KG1 (cell line): ENCODE measurements at places on chromosomes 3 and 15.

GRCh38 chr15:56744701-56745683, 11.7 kb upstream of the ZNF280D start:
- no peak for DNase-seq

DNA sequence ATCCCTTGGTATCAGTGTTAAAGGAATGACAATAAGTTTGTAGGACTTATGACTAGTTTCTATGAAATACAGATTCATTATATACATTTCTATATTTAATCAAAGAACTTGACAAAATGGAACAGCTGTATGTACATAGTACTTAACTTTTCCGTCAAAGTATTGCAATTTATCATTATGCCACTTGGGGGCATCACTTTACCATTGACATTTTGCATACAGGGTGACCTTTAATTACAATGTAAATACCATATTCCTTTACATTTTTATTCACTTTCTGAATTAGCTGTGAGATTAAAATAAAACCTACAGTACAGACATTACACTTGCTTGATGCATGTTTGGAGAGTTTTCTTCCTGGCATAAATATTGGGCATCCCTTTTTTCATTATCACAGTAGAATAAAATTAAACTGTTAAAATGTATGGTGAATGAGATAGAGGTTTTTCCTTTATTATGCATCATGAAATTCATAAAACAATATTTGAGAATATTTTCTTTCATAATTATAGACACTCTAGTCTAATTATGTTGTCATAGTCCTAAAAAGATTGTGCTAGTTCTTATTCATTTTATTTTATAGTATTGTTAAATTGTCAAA, 6.9 kb downstream of the NEK11 start:
- DNase-seq: peak; percentile 42

- DNase-seq: no peak
These were observed 31.0 kb downstream of the GRIP2 start for GRCh38 chr3:14508966-14509795.

DNA sequence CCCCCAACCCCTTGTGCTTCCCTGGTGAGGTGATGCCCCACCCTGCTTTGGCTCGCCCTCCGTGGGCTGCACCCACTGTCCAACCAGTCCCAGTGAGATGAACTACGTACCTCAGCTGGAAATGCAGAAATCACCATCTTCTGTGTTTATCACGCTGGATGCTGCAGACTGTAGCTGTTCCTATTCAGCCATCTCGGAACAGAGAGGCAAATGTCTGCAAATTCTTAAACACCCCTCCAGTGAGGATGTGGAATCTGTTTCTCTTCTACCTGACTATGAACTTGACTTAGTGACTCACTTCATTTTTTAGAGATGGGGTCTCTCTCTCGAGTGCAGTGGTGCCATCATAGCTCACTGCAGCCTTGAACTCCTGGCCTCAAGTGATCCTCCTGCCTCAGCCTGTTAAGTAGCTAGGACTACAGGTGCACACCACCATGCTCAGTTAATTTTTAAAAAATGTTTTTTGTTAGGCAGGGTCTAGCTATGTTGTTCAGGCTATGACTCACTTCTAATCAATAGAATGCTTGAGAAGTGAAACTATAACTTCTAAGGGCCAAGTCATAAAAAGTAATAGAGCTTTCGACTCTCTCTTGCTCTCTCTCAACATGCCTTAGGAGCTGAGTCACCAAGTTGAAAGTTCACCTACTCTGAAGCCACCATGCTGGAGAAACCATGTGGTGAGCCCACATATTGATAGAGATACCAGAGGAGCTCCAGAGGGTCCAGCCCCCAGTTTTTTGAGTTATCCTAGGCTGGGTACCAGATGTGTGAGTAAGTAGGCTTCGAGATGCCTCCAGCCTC, 11.5 kb upstream of the PARP14 start:
- no peak for DNase-seq

GRCh38 chr15:88002706-88003105, 253.8 kb downstream of the NTRK3 start:
- DNase-seq: no peak

GRCh38 chr3:11713171-11713570, 69.5 kb upstream of the VGLL4 start:
- no peak for DNase-seq

DNA sequence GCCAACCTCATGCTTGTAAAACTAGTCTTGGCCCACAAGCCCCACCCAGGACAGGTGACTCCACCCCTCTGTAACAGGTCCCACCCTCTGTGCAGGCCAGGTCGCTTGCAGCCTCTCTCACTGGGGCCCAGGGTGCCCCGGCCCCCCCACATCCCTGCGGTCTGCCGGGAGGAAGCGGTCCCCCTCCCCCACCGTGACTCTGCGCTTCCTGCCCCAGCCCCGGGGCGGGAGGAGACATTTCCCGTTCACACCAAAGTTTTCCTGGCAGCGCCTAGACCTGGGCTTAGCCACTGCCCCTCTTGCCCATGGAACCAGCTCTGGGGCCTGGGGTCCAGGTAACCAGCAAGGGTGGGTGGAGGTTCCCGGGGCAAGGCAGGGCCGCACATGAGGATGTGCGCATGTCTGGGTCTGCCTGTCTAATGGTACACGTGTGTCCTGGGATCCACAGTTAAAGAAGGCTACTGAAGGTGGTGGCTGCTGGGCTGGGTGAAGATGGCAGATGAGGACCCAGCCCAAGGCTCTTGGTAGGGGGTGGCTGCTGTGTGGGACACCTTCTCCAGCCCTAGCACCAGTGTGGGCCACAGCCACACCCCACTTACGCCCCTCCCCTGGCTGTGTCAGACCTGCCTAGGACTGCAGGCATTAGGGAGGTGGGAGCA, 8.4 kb downstream of the NBEAL2 start:
- DNase-seq: peak; percentile 75

DNA sequence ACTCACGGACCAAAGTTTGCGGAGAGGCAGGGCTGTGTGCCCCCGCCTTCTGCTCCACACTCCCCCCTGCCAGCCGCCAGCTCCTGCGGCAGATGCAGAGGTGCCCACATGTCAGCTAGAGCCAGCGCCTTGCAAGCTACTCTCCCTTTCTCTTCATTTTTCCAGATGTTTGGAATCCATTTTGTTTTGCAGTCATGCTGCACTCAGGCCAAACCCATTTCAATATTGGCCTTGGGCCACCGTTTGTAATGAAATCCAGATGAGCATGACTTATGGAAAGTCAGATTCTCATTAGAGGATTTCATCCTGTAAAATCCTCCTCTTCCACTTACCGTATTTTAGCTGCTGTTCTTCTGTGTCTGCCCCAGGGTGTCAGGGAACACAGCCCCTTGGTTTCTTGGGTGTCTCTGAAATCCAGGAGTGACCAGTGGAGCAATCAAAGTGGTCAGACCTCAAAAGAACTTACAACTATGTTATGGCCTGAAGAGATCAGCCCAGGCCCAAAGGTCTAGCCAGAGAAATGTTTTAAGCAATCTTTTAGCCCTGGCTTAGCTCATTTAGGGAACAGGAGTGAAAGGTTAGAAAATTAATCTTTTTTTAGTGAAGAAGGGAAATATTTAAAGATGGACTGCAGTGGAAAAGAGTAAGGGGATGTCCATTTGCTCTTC, 65.8 kb downstream of the AAGAB start:
- DNase-seq: no peak

GRCh38 chr3:118400886-118401285, 633.8 kb downstream of the IGSF11 start:
- no peak for DNase-seq

DNA sequence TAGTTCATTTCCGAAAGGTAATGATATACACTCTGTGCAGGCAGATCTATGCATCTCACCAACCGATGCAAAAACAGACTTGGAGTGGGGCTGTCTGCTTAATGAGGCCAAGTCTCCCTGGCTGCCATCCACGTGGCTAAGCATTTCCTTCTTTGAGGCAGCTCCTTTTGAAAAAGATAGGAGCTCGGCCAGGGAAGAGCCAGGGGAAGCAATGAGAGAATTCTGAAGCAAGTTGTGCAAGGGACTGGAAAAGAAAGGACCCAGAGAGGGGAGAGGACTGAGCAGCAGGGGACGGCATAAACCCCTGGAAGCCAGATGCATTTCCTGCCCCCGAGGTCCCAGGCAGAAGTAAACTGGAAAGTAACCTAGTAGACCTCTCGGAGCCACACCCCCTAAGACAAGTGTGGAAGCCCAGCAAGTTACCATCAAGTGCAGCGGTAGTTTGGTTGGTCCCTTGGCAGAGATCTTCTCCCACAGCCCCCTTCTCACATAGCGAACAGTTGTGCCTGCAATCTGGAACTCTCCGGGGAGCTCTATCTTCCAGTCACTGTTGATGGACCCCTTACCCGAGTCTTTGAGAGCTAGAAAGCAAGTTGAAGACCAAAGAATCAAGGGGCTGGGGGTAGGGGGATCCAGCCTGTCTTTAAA, 288.2 kb downstream of the ADAMTS17 start:
- DNase-seq: no peak

- DNase-seq: no peak
These were observed 565 bp downstream of the CIB2 start for GRCh38 chr15:78130466-78131294.

DNA sequence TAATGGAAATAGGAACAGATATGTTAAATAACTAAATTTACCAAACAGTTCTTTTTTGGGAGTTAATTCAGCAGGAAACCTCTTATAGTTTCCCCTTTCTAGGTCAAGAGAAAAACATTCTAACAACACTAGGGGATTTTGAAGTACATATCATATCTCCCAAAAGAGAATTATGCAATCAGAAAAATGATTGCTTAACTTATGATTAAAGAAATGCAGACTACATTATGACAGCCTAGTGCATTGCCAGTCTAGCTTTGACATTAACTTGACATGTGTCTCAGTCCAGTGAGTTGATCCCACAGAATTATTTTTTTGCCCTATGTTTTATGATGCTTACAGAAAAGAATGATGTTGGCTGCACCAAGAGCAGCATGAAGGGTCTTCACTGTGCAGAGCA, 31.7 kb upstream of the NPHP3 start:
- no peak for DNase-seq

DNA sequence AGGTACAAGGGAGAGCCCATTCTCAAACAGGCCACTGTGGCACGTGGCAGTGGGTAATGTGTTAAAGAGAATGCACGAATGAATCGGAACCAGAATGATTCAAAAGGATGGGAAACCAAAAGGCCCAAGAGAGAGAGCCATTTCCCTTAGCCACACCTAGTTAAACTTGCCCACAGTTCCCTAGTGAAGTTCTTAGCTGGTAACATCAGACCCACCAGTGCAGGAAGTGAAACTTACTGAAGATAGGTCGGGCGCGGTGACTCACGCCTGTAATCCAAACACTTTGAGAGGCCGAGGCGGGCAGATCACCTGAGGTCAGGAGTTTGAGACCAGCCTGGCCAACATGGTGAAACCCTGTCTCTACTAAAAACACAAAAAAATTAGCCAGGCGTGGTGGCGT, 97.1 kb downstream of the MEX3B start:
- no peak for DNase-seq

DNA sequence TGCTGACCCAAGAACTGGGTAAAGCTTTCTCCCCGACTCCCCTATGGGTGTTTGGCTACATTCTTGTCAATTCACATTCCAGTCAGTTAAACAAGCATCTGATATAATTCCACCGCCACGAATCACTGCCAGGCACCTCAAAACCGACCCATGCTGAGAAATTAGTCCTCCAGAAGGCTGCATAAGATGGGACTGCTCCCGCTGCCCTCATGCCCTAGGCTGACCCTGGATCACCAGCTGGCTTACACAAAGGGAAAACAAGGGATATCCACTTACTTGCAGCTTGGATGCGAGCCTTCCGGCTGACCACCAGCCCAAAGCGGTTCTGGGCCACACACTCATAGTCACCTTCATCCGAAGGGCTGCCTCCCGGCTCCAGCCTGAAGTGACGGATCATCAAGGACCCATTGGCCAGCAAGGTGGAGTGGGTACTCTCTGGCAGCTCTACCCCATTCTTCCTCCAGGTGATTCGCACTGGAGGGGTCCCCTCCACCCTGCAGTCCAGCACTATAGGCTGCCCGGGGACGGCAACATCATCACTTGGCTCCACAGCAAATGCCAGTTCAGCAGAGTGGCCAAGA, 2.9 kb downstream of the IGDCC3 start:
- DNase-seq: no peak

DNA sequence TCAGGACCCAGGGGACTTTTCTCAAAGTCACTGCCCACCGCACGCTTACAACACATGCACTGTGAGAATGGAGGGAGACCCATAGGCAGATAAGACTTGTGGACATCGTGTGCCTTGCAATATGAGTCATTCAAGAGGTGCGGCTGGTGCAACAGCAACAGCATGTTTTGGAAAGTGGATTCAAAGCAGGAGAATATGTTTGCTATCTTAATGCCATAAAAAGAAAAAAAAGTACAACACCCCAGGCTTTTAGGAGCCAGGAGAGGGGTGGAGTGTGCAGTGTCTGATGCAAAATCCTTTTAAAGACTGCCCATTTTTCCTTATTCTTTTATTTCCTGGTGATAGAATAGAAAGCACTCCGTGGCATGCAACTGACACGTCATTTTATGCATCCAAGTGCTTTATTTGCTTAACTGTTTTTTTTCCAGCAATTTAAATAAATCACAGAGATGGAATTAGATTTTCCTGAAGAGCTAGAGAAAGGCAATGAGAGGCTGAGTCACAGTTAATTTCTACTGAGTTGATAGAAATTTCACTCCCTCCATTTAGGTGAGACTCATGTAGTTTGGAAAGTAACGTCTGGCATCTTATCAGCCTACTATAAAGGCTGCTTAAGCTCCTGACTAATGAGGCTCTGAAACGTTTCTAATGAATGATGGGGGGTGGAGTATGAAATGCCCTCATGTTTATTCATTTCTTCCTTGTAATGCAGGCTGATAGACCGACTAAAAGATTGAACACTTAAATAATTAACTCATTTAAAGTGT, 96.4 kb downstream of the NSUN3 start:
- DNase-seq: no peak

DNA sequence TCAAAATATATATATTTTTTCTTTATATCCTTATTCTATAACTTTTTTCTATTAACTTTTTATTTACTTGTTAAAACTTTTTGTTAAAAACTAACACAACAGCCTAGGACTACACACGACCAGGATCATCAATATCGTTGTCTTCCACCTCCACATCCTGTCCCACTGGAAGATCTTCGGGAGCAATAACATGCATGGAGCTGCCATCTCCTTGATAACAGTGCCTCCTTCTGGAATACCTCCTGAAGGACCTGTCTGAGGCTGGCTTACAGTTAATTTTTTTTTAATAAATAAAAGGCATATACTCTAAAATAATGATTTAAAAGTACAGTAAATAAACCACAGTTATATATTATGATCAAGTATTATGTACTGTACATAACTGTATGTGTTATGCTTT, 58.9 kb downstream of the SFMBT1 start:
- no peak for DNase-seq

DNA sequence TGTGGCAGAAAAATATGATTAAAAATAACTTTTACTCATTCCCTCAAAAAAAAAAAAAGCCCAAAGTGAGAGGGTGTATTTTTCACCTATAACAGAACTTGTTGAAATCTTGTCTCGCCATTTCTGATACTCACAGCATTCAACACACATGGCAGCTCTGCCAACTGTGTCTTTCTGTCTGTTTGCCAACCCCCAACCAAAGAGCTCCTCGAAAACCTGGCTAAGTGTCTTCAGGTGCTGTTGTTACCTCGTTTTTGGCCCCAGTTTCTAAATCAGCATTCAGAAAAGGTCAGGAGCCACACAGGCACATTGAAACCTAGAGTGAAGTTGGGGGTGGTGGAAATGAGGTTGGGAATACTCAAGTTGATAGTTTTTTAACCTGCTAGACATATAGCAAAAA, 123.5 kb downstream of the TMEM108 start:
- no peak for DNase-seq
